ENCODE measurements at places on chromosomes 13 and 19.

DNA sequence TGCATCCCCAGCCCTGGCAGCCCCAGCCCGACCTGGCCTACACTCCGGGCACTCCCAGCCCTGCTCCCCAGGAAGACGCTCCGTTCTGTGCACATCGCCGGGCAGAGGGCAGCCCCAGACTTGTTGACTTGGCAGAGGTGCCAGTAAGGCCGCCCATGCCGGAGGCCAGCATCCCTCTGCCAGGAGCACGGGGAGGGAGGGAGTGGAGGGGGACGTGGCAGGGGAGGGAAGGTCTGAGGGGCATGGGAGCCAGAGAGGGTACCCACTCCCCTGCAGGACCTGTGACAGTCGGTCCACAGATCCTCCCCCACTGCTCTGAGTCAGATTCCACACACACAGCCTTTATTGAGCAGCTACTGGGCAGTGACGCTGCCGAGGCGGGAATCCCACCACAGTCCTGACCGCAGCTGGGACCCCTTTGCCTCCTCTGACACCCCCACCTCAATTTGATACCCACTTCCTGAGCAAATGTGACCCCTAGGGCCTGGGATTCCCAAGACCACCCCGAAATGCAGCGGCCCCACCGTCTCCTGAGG lies 1.9 kb upstream of the NKPD1 start:
- H3K4me1 ChIP-seq, result peaks cover 14% of the 10 kb centered on the region
- H3K4me3 ChIP-seq, result no peak overlapping the region
- no peaks in the 10 kb centered on the region for H3K36me3 ChIP-seq
- no peak overlapping the region for H3K27ac ChIP-seq
- H3K27me3 ChIP-seq, result peaks cover 48% of the 10 kb centered on the region

DNA sequence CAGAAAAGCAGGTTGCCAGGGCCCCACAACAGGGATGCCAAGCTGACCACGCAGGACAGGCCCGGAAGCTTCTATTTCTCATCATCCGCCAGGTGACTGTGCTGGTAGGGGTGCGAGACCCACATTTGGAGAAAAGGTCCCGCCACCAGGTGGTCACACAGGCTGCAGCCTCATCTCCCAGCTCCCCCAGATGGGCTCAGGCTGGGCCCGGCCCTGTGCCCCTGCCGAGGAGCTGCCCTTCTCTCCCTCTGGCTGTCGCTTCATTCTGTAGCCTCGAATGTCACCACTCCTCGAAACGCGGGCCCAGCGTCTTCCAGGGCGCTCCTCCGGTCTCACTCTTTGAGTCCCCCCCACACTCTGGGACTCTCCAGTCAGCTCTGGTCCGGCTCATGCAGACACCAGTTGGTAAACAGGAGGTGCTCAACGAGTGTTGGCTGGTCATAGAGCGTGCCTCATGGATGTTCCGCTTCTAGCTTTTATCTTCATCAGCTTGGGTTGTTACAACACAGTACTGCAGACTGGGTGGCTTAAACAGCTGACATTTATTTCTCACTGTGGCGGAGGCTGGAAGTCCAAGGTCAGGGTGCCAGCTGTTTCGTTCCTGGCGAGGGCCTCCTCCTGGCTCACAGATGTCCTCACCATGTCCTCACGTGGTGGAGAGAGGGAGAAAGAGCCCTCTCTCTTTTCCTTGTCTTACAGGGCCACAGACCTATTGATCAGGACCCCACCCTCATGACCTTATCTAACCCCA lies 87.1 kb downstream of the TEX29 start:
- DNase-seq, result no peak
- no peak overlapping the region for H3K4me3 ChIP-seq
- no peaks in the 10 kb centered on the region for H3K36me3 ChIP-seq
- H3K27ac ChIP-seq, result no peak overlapping the region

GRCh38 chr19:34461375-34462100 lies 20.0 kb upstream of the WTIP start:
- no peaks in the 10 kb centered on the region for H3K27me3 ChIP-seq
- DNase-seq, result no peak
- H3K27ac ChIP-seq, result no peak overlapping the region
- H3K36me3 ChIP-seq, result peaks cover 50% of the 10 kb centered on the region

DNA sequence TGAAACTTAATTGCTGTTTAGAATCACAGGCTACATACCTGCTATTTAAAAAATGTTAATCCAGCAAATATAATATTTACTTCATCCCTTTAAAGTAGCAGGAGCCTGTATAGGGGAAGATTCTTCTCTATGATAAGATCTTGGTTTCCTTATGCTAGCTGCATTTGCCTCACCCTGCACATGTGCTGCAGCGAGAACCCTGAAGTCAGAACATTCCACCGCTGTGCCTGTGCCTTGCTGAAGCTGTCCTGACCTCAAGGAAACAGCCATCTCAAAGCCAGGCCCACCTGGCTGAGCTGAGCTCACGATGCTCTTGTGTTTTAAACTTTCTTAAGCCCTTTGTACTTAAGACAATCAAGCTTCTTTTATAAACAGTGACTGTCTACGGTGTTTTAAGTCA lies 355.0 kb upstream of the PCDH20 start:
- no peaks in the 10 kb centered on the region for H3K36me3 ChIP-seq
- H3K27me3 ChIP-seq, result no peaks in the 10 kb centered on the region
- DNase-seq, result no peak

DNA sequence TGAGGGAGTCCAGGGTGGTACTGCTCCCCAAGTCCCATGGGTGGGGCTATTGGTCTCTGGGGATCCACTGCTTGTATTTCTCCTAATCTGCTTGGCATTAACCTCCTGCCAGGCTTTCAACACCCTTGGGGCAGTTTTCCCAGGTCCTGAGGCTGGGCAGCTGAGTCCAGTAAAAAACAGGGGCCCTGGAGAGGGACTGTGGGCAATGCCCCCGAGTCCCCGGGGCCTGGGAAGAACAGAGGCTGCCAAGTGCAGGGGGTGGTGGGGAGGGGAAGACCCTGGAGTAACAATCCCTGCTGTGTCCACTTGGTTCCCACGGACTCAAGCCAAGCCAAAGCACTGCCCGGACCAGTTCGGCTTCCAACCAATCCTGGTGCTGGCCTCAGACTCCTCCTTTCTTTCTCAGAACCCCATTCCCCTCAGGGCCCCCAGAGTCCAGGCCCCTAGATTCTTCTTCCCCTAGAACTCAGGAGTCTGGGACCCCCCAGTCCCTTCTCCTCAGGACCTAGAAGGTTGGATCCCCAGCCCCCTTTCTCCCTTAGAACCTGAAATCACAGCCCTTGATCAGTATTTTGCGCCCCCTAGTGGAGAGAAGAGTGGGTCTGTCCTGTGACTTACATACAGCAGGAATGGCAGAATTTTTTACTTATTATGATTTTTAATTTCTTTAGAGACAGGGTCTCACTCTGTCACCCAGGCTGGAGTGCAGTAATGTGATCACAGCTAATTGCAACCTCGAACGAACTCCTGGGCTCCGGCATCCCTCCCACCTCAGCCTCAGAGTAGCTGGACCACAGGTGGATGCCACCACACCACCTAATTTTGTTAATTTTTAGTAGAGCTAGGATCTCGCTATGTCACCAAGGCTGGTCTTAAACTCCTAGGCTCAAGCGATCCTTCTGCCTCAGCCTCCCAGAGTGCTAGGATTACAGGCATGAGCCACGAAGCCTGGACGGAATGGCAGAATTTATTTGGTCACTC lies 3.7 kb upstream of the CLPTM1 start:
- H3K27ac ChIP-seq, result no peak overlapping the region
- no peaks in the 10 kb centered on the region for H3K27me3 ChIP-seq
- peaks cover 9% of the 10 kb centered on the region for H3K4me1 ChIP-seq
- H3K4me3 ChIP-seq, result peak overlapping the region; percentile 43
- peaks cover 4% of the 10 kb centered on the region for H3K36me3 ChIP-seq

DNA sequence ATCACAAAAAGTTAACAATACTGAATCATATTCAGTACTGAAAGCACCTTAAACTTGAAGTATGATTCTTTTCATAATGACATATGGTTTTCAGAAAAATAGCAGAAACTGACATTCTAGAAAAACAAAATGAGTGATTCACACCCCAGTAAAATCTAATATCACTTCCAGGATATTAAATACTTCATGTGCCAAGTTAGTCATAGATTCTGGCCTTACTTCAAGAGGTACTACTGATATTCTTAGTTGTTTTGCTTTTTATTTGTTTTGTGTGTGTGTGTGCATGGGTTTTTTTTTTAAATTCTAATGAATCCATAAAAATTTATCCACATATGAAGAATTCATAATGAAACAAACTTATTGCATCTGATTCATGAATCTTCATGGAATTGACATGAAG lies 207.9 kb upstream of the UFM1 start:
- no peaks in the 10 kb centered on the region for H3K27me3 ChIP-seq
- no peak for DNase-seq
- H3K4me1 ChIP-seq, result no peaks in the 10 kb centered on the region
- H3K27ac ChIP-seq, result no peak overlapping the region

GRCh38 chr13:109271061-109271460 lies 515.3 kb downstream of the IRS2 start:
- peaks cover 7% of the 10 kb centered on the region for H3K4me1 ChIP-seq
- no peak for DNase-seq
- no peak overlapping the region for H3K27ac ChIP-seq
- no peak overlapping the region for H3K4me3 ChIP-seq
- peaks cover 2% of the 10 kb centered on the region for H3K27me3 ChIP-seq
- no peaks in the 10 kb centered on the region for H3K36me3 ChIP-seq

DNA sequence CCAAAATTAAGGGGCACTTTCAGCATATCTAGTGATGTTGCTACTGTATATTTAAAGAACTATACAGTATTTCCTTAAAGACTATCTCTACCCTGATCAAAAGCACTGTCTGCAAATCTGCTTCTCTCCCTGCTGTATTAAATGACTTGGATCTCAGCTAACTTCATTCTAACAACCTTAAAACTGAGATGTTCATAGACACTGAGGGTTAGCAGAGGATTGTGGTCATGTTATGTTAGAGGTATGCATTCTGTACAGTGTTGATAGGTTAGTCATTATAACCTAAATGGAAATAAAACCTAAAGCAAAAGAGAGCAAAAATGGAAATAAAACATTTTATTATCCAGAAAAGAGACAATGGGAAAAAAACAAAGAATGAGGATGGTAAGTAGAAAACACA lies 9.9 kb downstream of the GPR183 start:
- no peak overlapping the region for H3K4me3 ChIP-seq
- peaks cover 2% of the 10 kb centered on the region for H3K4me1 ChIP-seq
- H3K27ac ChIP-seq, result no peak overlapping the region

DNA sequence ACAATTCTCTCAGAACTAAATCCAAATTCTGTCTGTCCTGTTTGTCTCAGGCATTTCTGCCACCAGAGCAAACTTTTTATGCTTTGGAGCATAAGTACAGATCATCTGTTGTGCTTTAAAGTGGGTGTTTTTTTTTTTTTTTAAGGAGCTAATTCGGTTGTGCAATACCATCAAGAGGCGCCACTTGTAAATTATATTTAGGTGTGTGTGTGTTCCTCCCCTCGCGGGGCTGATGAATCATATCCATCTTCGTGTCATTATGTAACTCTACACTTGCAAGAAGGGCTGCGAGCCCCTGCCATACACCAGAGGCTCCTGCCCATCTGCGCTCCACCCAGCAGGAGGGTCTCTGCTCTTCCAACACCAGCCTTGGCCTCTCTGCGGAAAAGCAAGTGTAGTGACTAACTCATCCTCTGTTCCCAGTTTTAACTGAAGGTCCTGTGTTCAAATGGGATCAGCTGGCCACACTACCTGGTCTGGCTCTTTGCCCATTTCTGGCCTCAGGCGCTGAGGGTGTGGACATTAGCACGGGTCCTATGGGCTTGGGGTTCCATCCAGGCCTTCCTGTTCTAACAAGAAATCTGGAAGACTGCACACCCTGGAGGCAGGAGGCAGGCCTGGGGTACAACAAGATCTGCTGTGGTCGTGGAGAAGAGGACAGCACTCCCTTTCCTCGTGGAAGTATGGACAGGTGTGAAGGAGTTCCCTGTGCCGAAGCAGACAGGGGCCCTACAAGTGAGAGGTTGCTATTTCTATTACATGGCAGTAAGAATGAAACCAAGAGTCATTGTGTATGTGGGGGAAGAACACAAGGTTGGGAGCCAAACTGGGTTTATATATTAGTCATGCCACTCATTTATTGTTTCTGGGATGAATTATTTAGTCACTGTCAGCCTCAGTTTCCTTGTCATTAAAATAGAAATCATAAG lies 96.1 kb upstream of the MBNL2 start:
- no peak overlapping the region for H3K4me3 ChIP-seq
- DNase-seq, result no peak
- H3K27me3 ChIP-seq, result no peaks in the 10 kb centered on the region
- no peak overlapping the region for H3K27ac ChIP-seq
- H3K4me1 ChIP-seq, result peaks cover 7% of the 10 kb centered on the region

- no peak overlapping the region for H3K4me3 ChIP-seq
- DNase-seq, result no peak
- no peaks in the 10 kb centered on the region for H3K4me1 ChIP-seq
These were observed 75.0 kb downstream of the POLR1D start for GRCh38 chr13:27696731-27697130.

DNA sequence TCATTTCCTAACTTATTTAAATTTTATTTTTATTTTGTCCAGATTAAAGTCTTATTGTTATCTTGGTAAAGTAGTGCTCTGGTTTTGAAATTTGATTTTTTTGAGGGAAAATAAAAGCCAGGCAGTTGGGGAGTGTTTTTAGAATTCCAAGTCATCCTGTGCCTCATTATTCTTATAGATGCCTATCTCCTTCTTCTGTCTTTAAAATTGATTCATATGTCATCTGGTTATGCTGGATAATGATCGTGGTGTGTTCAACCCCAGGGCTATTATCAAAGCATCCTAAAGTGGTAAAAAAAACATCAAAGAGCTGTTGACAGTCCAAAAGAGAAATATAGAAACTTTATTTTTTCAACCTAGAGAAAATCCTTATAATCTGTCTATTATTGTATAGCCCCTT lies 6.0 kb upstream of the FNDC3A start:
- H3K4me1 ChIP-seq, result no peaks in the 10 kb centered on the region
- no peak for DNase-seq
- no peaks in the 10 kb centered on the region for H3K27me3 ChIP-seq
- H3K27ac ChIP-seq, result no peak overlapping the region
- H3K4me3 ChIP-seq, result no peak overlapping the region

GRCh38 chr13:30615481-30615865 lies 2.2 kb upstream of the USPL1 start:
- H3K36me3 ChIP-seq, result no peaks in the 10 kb centered on the region
- no peak overlapping the region for H3K27ac ChIP-seq
- no peaks in the 10 kb centered on the region for H3K27me3 ChIP-seq
- H3K4me1 ChIP-seq, result no peaks in the 10 kb centered on the region

Data from mesenchymal stem cell (in vitro differentiated cells and primary cell).